ENCODE measurements at places on chromosomes 3 and 15.

DNA sequence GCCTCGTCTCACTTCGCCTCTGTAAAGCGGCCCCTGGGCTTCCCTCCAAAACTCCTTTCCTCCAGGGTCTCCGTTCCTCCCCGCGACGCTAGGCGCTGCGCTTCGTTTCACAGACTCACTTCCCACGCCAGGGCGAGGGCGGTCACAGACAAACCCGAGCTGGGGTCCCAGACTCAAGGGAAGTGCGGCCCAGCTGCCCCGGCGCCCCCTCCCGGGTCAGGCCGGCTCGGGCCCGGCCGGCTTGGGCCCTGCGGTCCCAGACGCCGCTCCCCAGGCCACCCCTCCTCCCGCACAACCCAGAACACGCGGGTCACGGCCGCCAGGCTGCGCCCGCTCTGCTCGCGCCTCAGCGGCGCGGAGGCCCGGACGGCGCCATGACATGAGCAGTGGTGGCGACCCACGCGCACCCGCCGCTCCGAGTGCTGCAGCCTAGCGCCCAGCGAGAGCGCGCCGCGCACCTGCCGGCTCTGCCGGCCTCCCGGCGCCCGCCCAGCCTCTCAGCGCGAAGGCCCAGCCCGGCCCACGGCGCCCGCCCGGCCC, 547 bp downstream of the NUP210 start:
- peak; percentile 55 for DNase-seq

- DNase-seq = no peak
Observed at GRCh38 chr15:73369154-73369694, 466 bp upstream of the HCN4 start.

DNA sequence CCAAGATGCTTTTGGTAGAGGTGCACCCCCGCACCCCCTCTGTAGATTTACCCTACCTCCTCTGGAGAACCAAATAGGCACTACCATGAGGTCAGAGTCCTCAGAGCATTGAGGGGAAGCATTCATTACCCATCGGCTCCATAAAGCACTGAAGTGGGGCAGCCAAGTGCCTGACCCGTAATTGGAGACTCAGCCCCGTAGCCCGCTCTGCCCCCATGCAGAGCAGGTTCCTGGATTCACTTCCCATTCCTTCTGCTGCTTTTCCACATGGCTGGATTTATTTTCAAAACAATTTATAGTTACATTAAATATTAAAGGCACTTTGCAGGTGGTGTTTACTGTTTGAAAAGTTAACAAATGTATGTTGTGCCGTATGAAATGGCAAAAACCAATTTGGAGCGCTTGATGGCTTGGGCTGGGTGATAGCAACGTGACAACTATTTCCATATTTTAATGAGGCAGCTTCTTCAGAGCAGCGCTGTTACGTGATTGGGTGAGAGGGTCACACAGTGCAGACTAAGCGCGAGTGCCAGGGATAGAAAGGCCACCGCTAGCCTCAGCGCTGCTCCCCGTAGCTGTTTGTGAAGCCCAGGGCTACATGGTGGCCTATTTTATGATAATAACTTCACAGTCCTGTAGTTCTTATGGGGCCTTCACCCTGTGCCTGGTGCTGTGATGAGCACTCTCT, 373.8 kb upstream of the PROK2 start:
- DNase-seq = no peak

DNA sequence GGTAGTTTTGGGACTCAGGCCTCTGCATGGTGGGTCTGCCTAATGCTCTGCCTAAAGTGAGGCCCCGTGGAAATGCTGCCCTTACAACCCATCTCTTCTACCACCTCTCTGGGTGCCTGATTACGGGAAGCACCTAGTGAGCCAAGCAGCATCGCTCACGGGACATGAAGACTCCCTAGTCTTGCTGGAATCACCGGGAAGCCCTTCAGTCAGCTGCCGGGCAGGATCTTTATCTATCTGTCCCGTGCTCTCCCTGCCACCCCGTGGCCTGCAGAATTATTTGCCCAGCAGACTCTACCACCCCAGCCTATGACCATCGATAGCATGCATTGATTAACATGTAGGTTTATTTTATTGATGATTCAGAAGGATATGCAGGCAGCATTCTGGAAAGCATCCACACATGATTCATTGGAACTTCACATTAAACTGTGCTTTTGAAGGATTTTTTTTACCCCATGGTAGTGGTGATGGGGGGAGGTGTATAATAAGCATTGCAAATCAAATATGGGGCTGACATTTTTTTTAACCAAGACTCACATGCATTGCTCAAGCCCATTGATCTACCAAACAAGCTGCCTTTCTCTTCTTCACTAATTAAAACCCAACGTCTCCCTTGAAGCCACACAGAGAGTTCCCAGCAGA, 63.1 kb downstream of the ATP2B2 start:
- DNase-seq = no peak

- DNase-seq = no peak
Observed at GRCh38 chr3:135366816-135367215, 571.8 kb downstream of the EPHB1 start.

GRCh38 chr15:48720646-48721045, 75.1 kb upstream of the FBN1 start:
- DNase-seq = no peak

DNA sequence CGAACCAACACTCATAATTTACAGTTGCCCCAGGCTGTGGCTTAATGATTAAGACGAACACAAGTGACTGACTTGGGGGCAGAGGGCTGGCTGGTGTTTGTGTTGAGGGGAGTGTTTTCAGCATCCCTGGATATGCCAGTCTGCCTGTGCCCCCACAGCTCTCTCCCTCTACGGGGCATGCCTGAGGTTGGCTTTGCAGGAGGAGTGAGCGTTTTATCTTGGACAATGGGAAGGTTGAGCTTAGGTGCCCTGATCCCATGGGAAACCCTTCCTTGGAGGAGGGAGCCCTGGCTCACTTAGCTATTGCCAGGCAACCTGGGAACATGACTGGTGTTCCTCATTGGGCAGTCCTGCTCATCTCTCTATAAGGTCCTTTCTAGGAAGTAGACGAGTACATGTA, 17.6 kb downstream of the FAM107A start:
- DNase-seq = no peak

DNA sequence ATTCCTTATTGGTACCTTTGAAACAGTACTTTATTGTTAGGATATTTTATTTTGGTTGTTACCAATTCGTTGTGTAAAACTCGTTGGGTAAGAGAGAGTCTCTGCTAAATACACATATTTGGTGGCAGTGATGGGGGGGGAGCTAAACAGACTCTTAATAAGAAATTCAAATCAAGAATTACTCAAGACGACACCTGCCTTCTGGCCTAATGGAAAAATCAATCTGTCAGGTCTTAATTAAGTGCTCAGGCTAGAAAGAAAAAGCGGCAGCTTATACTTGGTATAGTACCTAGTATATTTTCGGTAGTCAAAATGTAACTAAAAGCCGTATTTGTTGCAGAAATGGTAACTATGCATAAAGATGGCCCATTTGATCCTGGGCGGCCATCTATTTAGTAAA, 18.2 kb downstream of the FOXP1 start:
- DNase-seq = no peak

DNA sequence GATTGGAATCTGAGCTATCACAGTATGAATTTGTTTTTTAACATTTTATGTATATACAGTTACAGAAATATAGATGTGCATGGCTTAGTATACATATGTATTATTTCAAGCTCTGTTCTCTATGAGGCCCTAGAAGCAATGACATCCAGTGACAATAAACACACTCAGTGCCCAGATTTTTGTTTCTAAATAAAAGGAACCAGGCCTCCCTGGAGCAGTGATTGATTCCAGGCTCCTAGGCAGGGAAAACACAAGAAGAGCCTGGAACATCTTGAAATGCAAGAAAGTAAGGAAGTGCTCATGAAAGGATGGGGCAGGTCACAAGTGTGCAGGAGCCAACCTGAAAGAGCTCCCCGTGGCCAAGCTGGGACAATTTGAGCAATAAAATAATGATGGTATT, 18.5 kb upstream of the CGNL1 start:
- DNase-seq = no peak

DNA sequence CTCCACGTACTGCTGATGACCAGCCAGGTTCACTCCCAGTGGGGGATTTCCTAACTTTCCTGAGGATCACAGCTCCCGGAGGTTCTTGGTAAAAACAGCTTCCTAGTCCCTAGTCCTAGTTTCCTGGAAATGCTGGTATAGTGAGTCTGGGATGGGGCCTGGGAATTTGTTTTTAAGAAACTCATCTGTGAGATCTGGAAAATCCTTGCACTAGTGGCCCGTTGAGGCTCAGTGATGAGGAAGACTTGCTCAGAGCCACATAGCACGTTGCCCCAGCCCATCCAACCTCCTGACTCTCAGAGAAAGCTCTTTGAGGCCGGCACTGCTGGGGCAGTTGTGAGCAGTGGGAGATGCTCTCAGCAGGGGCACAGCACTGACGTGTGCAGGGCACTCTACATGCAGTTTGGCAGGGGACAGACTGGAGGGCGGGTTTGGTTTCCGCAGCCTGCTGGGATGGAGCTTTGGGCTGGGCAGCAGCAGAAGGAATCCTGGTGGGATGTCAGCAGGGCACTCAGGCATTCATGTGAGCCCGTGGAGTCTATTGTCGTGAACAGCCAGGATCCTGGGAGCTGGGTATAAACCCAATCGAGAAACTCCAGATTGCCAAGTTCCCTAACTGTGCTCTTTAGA, 31.6 kb downstream of the SAXO2 start:
- no peak for DNase-seq

- no peak for DNase-seq
Observed at GRCh38 chr15:100889385-100890050, 9.9 kb downstream of the ALDH1A3 start.

DNA sequence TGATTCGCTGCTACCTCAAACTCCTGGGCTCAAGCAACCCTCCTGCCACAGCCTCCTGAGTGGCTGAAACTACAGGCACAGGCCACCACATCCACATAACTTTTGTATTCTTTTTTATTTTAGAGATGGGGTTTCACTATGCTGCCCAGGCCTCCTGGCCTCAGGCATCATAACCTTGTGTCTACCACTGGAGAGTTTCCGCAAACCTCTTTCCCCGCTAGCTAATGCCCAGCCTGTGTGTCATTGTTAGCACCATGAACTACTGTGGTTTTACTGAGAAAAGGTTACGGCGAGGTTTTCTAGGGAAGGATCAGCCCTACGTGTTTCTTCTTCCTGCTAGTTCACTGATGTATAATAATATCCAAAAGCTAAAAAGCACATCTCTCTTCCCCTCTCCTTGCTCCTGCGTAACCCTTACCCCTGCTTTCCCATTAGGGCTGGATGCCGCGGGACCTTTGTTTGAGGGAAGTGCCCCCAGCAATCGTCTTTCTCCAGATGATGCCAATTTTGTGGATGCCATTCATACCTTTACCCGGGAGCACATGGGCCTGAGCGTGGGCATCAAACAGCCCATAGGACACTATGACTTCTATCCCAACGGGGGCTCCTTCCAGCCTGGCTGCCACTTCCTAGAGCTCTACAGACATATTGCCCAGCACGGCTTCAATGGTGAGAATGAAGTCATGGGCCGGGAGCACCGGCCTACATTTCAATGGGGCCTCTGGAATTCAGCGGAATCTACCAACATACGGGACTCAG, 113.7 kb downstream of the LIPC start:
- DNase-seq = no peak

DNA sequence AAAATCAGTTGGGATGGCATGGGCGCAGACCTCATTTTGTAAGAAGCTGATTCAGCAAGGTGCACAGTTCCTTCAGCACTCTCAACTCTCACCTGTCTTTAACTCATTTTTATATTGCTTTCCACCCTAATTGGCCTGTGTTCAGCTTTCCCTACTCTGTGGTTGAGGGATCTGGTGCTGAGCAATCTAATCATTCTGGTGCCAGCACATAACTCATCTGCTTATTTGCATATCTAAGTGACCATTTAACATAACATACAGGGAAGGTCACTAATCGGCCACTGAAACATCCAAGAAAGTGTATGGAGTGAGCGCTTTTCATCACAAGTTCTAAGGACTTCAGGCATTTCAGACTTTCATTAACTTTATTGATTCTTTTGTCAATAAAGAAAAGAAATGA, 303.4 kb upstream of the ROPN1 start:
- no peak for DNase-seq

DNA sequence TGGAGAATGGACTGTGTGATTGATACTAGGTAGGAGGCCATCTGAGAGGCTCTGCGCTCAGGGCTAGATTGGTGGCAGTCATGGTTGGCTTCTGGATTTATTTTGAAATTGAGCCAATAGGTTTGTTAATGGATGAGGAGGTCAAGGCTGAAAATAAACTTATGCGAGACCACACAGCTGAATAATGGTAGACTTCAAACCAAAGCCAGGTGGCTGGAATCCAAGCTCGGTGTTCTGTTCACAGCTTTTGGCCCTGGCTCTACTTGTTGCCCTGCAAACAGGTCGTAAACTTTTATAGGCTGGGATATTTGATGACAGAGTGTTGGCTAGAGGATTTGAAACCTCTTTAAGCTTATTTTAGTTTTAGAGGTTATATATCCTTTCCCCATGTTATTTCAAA, 160.4 kb downstream of the CHL1 start:
- no peak for DNase-seq

- no peak for DNase-seq
Observed at GRCh38 chr3:52845157-52845556, 10.3 kb upstream of the MUSTN1 start.

DNA sequence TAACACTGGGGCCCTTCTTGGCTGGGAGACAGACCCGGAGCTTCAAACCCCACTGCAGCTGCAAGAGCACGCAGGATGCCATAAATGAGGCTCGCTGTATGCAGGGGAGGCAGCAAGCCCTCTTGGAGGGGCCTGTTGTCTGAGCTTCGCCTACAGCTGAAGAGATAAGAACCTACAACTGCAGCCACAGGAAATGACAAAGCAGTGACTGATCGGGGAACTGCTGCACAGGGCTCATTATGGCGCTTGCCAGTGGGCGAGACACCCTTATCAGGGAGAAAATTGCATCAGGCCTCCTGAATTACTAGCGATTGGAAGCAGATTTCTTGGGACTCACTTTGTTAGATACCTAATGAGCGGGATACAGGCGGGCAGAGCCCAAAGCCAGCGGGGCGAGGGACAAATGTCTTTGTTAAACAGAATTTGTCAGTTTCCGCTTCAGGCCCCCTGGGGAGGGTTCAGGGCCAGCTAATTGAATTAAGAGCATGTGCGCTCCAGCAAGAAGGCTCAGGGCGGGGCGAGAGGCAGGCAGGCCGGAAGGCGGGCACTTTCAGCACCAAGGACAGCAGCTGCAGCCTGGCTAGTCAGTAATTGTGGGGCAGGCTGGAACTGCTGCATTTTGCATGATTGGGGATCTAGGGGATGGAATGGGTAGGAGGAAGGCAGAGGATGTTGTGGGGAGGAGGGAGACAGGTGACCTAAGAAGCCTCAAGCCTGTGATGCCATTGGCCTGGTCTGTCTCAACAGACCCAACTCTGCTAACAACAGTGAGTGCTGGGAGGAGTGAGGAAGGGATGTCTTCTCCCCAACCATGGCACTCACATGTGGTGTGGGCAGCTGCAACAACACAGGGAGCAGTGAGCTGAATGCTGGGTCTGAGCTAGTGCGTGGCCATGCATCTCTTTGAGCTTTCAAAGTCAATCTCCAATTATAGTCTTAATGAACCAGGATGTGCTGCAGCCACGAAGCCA, 55.3 kb downstream of the CCDC33 start:
- peak; percentile 5 for DNase-seq

- DNase-seq = no peak
Observed at GRCh38 chr3:119279101-119279554, 15.1 kb upstream of the ARHGAP31 start.
